ENCODE measurements at places on chromosomes 11 and 22. TPM values are rescaled to one million over a fixed set of nuclear protein-coding genes. Genes with fewer than 3 reads are reported as not detected.

The TRIM29 gene
- total RNA-seq: not detected

The ANGPTL5 gene
- 0.13 TPM for total RNA-seq

The MYO7A gene
- 0.27 TPM for total RNA-seq

The TEAD1 gene
- 54.3 TPM for total RNA-seq

The VWCE gene
- 6.4 TPM for total RNA-seq

The FIBIN gene
- total RNA-seq: not detected

The RGL4 gene
- total RNA-seq: not detected

The OR4C5 gene
- not detected for total RNA-seq

The LAYN gene
- 2.5 TPM for total RNA-seq

The LRRC74B gene
- not detected for total RNA-seq

The POTEH gene
- not detected for total RNA-seq

The DEFB131B gene
- total RNA-seq: not detected

The PKP3 gene
- total RNA-seq: 0.13 TPM

The KDM4D gene
- 1.1 TPM for total RNA-seq

The TPBGL gene
- total RNA-seq: 0.07 TPM

The CASP5 gene
- 0.72 TPM for total RNA-seq

The LDHAL6A gene
- total RNA-seq: not detected

The DDX6 gene
- 198 TPM for total RNA-seq

The OR5B21 gene
- total RNA-seq: not detected

The PGA5 gene
- not detected for total RNA-seq

The CHRM4 gene
- total RNA-seq: 0.07 TPM

The P2RX6 gene
- 0.22 TPM for total RNA-seq

The CHEK2 gene
- total RNA-seq: 17.8 TPM

The RTN4R gene
- 1.1 TPM for total RNA-seq

All from thoracic aorta endothelial cell (primary cell).